ENCODE measurements at places on chromosomes 2 and 18. TPM values are rescaled to one million over a fixed set of nuclear protein-coding genes. Genes with fewer than 3 reads are reported as not detected.

- DNase-seq = no peak
Measured at GRCh38 chr2:218357236-218358177, 850 bp downstream of the CATIP start.

Gene SLC8A1
- polyA plus RNA-seq = 67.1 TPM

Gene ASPRV1
- polyA plus RNA-seq = 4.2 TPM

DNA sequence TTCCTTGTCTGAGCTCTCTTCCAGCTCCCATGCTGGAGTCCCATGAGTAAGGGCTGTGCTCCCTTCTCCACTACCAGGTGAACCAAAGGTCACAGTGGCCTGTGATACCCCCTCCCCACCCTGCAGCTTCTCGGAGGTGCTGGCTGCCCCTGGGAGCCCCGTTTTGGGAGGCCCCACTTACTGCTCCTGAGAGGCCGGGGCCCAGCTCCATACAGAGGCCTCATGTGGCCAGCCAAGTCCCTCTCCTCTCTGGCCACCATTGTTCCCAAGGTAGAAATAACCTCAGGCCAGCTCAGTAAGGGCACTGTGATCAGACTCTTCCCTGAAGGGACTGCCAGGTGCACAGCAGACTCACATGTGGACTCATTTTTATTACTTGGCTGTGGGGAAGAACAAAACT lies 6.0 kb downstream of the RAB11FIP5 start:
- no peak for DNase-seq

Measured in left renal cortex interstitium (tissue), 4 donors.